ENCODE measurements at places on chromosomes 12 and 14.

DNA sequence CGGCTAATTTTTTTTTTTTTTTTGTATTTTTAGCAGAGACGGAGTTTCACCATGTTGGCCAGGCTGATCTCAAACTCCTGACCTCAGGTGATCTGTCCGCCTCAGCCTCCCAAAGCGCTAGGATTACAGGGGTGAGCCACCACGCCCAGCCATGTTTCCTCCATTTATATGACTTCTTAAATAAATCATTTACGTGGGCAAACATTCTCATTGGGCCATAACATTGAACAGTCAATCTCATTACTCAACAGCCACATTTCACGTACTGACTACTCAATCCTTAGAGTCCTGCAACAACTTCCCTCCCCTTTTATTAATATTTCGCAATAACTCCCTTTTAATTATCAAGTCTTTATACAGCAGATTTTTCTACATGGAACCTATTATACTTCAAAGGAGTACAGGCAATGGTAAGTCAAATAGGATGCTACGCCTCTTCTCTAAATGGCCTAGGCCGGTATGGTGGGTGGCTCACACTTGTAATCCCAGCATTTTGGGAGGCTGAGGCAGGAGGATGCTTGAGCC lies 7.4 kb upstream of the CSRNP2 start:
- DNase-seq, result no peak

GRCh38 chr14:99118946-99119345 lies 153.1 kb downstream of the BCL11B start:
- DNase-seq, result peak; percentile 44

- no peak for DNase-seq
Measured at GRCh38 chr12:49133590-49133989, 2.4 kb upstream of the TUBA1B start.

DNA sequence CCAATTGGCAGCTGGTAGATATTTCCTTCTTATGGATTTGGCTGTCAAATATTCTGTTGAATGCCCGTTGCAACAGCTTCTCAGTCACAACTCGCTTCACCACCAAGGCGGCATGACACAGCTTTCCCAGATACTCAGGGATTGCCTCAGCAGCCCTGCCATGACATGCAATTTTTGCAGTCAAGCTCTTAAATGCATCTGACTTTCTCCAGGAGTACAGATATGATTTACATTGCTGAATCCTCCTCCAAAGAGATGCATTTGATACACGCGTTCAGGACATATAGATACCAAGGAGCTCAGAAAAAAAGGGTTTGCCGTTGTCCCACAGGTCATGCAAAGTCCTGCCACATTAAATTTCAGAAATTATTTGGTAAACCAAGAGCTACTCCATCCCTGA lies 6.5 kb downstream of the KRT5 start:
- no peak for DNase-seq

DNA sequence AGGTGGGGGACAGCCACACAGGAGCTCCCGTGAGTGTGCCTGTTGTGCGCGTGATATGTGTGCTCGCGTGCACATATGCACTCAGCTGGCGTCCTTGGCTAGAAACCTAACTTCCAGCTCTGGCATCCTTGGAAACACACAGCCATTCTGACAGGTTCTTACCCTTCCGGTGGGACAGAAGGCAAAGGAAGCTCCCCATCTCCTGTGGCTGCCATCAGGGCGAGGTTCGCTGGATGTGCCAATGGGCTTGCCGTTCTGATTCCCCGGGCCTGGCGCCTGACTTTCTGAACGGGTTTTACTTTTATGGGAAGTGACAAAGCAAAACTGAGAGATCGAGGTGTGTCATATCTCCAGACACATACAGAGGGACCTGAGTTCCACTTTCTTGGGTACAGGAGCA lies 124.7 kb downstream of the PAPOLA start:
- DNase-seq, result no peak

DNA sequence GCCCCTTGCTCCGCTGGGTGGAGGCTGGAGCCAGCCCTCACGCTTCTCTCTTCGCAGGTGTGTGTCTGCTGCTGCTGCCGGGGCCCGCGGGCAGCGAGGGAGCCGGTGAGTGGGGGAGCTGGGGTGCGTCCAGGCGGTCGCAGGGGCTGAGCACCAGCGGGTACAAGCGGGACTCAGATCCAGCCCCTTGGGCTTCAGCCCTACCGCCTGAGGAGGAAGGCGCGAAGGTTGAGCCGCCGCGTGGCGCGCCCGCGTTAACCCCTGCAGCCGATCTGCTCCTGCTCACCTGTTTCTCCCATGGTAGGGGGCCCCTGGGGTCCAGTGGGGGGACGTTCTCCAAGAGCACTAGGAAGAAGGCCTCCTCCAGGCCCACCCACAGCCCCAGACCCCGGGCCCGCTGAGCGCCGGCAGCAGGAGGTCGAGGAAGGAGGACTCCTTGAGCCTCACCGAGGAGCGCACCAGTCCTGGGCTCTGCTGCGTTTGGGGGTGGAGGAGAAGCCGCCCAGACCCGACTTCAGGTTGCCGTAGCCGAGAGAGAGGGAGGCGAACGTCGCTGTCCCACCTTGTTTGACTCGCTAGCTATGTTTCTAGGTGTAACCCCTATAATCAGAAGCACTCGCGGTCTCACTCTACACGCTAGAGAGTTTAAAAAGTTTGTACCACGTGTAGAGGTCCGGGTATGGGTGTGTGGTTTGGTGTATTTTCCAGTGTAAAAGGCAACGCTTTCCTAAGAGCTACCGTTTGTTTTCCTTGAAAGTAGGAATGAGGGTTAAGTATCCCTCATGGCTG lies 834 bp downstream of the COCH start:
- DNase-seq, result no peak

DNA sequence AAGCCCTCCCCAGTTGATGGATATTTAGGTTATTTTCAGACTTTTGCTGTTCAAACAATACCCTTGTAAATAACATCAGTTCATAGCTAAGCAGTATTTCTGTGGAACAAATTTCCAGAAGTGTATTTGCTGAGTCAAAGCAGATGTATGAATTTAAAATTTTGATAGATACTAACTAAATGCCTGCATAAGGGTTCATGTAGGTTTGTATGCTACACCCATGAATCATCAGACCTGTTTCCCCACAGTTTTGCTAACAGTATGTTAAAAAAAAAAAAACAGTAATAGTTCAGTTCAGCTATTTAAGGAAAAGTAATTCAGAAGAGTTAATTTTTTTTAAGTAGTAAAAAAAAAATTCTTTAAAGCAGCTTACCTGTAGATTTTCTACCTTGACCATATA lies 236.1 kb upstream of the DIO2 start:
- no peak for DNase-seq

GRCh38 chr14:95668235-95668772 lies 17.9 kb upstream of the TCL1B start:
- no peak for DNase-seq

GRCh38 chr14:65769151-65769550 lies 356.6 kb downstream of the FUT8 start:
- DNase-seq, result no peak

DNA sequence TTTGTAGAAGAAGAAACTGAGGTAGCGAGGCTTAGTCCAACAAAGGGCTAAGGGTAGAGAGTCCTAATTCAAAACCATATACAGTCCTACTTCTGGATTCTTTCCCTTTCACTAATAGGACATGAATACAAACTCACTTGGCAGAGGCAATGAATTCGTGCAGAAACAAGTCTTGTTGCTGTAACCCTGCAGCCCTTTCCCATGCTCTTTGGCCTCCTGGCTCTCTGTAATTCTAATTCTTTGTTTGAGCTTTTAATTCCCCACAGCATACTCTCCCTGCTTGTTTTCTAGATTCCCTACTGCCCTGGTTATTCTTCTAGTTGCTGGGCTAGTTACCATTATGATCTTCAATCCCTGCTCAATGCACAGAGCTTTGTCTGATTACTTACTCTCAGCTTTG lies 381.4 kb downstream of the ETNK1 start:
- DNase-seq, result no peak

GRCh38 chr12:59007620-59008019 lies 87.3 kb upstream of the LRIG3 start:
- DNase-seq, result no peak

GRCh38 chr12:53300187-53300586 lies 692 bp downstream of the MYG1 start:
- no peak for DNase-seq

Measured in cerebellar cortex (tissue), 1 donor.